ENCODE measurements at places on chromosomes 7 and 10. TPM values are rescaled to one million over a fixed set of nuclear protein-coding genes. Genes with fewer than 3 reads are reported as not detected.

NUTM2E gene
- total RNA-seq, result not detected

CYP26C1 gene
- total RNA-seq, result not detected

EMX2 gene
- not detected for total RNA-seq

CHAT gene
- total RNA-seq, result 2.2 TPM

KCNIP2 gene
- total RNA-seq, result 3.2 TPM

CDHR1 gene
- 0.34 TPM for total RNA-seq

TMEM225B gene
- total RNA-seq, result 1.3 TPM

CTTNBP2 gene
- total RNA-seq, result not detected

LHFPL3 gene
- not detected for total RNA-seq

OR6B1 gene
- total RNA-seq, result not detected

GRCh38 chr7:50305583-50306493 is 1.3 kb downstream of the IKZF1 start:
- no peak for DNase-seq

DNA sequence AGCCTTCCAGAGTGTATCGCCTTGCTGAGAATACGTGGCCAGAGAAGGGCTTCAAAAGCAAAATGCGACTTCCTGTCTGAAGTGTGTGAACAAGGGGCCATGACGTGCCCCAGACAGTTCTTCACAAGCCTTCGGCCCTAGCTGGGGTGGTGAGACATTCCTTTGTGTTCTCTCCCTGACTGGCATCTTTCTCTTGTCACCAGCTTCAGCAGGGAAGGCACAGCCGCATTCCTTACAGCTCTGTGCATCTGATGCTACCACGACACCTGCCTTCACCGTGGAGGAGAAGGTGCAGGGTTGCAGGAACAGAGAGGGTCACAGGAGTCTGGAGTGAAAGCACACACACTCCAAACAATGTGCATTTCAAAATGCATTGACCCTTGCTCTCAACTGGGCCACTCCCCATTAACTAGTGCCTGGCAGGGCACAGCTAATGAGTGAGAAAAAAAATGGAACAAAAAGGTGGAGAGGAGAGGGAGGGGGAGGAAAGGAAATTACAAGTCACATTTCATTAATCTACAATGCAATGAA is 93.4 kb downstream of the GPR26 start:
- no peak for DNase-seq

- DNase-seq, result no peak
Measured at GRCh38 chr7:84191261-84191660, 3.3 kb downstream of the SEMA3A start.

- no peak for DNase-seq
Measured at GRCh38 chr10:91082447-91082846, 138.0 kb upstream of the PCGF5 start.

DNA sequence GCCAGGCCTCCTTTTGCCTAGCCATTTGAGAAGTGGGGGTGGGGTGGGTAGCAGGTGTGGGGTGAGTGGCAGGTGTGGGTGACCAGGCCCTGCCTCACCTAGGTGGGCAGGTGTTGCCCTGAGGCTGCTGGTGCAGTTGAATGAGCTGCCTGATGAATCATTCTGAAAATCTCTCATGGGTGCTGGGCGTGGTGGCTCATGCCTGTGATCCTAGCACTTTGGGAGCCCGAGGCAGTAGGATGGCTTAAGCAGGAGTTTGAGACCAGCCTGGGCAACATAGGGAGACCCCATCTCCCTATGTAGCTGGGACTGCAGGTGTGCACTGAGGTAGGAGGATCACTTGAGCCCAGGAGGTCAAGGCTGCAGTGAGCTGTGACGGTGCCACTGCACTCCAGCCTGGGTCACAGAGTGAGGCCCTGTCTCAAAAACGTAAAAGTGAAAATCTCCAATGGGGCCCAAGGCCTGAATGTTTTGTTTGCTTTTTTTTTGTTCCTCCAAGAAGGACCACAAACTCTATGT is 17.7 kb downstream of the TSPAN14 start:
- DNase-seq, result no peak

- no peak for DNase-seq
Measured at GRCh38 chr7:55517191-55517633, 55.1 kb downstream of the VOPP1 start.

DNA sequence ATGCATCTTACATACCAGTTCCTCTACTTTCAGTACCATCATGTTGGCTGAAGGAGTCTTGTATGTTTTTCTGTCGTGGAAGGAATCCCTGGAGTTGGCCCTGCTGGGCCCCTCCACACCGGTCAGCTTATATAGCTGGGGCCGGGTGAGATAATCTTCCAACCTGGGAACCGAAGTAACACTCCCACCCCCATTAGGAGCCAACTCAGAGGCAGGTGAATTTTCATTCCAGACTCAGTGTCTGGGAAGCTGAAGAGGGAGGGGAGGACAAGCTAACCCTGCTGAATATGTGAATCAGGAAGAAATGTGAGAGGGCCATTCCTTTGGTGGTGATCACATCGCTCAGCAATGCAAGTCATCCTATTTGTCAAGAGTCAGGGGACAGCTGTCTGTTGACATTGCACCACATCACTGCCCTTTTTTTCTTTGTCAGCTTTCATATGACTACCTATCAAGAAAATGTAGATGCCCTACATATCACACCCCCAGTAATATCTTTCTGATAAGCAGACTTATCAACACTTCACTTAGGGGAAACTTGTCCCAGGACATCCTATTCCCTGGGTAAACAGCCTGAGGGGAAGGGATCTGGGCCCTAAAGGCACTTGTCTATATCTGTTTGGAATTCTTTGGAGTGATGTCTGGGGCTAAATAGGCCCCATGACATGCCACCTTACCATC is at the start of gene ANKRD1:
Gene ANKRD1 (minus strand): TSS at position 102 of the 681 bp plus-strand sequence. CDS start 60 bp downstream, at position 42.
- DNase-seq, result no peak

DNA sequence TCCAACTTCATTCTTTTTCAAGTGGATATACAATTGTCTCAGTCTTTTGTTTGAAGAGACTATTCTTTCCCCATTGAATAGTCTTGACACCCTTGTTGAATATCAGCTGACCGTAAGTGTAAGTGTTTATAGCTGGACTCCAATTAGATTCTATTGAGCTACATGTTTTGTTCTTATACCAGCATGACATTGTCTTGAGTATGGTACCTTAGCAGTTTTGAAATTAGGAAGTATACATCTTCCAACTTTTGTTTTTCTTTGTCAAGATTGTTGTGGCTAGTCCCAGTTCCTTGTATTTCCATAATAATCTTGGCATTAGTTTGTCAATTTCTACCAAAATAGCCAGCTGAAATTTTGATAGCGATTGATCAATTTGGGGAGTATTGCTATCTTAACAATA is 56.9 kb downstream of the MYL10 start:
- DNase-seq, result no peak

- no peak for DNase-seq
Measured at GRCh38 chr7:104627516-104627915, 299.1 kb downstream of the LHFPL3 start.

- no peak for DNase-seq
Measured at GRCh38 chr7:132910657-132911056, 171.2 kb downstream of the CHCHD3 start.

- no peak for DNase-seq
Measured at GRCh38 chr10:45383682-45384330, 9.8 kb downstream of the ALOX5 start.

DNA sequence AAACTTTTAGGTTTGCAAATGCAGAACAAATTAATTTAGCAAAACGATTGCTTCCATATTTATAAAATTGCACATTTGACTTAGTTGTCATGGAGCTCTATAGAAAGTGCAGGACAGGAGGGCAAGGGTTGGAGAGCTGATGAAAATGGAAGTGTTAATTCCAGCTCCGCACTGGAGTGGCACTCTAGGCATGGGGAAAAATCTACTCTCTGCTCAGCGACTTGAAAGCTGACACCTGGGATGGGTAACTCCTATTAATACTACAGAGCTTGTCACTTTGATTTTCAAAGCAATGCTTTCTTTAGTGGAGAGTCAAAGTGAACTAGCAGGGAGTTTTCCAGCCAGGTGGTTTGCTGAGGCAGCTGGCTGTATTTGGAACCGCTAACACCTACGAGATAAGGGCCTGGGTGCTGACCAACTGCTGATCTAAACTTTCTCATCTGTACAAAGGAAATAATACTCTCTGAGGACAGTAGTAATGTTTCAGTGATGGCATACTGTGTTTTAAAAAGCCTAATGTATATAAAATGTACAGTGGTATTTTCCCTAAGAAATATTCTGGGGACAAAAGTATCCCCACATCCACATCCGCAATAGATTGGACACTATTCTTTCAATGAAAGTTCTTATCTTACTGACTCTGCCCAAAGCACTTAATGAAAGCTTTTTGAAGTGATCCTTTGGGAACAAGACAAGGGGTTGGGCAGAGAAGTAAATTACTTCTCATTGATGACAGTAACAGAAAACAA is 444.3 kb downstream of the GPAM start:
- DNase-seq, result no peak

DNA sequence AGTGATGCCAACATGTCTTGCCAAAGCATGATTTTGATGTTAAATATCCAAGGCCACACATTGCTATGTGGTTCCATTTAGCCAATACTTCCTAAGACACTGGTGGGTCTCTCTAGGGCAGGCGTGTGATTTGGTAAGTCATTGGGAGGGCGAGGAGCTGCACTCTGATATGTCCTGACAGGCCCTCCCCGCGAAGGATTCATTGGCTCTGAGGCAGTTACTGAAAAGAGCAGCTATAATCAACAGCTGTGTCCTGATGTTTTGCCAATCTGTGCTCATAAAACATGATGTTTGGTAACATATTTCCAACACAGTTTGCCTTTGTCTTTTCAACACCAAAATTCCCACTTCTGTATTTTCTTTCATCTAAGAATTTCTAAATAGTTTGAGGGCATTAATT is 646.7 kb downstream of the PARD3 start:
- DNase-seq, result no peak

- DNase-seq, result no peak
Measured at GRCh38 chr10:92691591-92692079, 1.9 kb downstream of the HHEX start.

GRCh38 chr7:128171342-128171918 is 69.6 kb upstream of the LEP start:
- DNase-seq, result no peak

DNA sequence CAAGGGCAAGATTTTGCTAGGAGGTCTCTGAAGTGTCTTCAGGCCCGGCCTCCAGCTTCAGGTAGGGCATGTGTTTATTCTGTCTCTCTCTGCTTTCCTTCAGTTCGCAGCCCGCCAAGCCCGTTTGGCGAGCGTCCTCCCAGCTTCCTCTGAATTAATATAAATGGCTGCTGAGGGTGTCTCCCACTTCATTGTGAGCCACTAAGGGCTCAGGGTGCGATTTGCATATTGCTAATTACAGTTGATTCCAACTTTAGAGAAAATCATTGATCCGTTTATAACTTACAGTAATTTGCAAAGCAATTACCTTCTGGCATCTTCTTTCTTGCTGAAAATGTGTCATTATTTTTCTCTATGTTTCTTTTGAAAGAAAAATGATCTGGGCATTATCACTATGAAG is 128.3 kb upstream of the SORCS3 start:
- no peak for DNase-seq

- DNase-seq, result no peak
Measured at GRCh38 chr7:140972876-140973829, 41.6 kb downstream of the MRPS33 start.

- DNase-seq, result no peak
Measured at GRCh38 chr7:142803901-142804300, 33.1 kb downstream of the PRSS2 start.

GRCh38 chr10:42638821-42639270 is 476 bp upstream of the ZNF33B start:
- no peak for DNase-seq

GRCh38 chr7:151089893-151090730 is 3.8 kb downstream of the AGAP3 start:
- DNase-seq, result no peak

DNA sequence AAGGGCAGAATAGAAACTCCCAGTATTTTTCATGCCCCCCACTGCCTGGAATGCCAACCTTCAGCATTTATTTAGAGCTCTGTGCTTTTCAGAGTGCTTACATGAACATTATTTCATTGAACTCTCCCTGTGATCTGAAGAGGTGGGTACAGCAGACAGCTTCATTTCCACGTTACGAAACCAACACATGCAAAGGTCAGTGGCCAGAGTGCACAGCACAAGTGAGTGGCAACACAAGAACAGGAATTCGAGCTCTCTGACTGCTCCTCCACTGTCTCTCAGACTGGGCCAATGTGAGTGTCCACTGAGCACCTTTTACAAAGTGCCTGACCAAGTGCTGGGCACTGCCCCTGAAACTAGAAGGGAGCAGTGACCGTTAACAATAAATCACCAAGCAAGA is 162.9 kb downstream of the GLI3 start:
- DNase-seq, result no peak

- no peak for DNase-seq
Measured at GRCh38 chr10:50326757-50327701, 75.7 kb upstream of the ASAH2 start.

DNA sequence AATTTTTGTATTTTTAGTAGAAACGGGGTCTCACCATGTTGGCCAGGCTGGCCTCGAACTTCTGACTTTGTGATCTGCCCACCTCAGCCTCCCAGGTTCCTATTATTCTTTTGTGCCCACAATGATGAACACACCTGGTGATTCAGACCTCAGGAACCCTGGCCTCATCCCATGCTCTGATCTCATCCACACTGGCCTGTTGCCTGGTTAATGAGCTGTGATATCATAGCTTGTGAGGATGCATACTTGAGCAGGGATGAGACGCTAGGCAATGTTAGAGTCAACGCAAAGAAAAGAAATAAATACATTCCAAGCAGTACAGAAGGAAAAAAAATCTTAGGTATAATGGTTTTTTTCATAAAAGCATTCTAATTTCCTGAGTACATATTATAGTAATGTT is 82.4 kb upstream of the RNF32 start:
- no peak for DNase-seq

- no peak for DNase-seq
Measured at GRCh38 chr10:102113956-102114857, 6.0 kb downstream of the LDB1 start.

DNA sequence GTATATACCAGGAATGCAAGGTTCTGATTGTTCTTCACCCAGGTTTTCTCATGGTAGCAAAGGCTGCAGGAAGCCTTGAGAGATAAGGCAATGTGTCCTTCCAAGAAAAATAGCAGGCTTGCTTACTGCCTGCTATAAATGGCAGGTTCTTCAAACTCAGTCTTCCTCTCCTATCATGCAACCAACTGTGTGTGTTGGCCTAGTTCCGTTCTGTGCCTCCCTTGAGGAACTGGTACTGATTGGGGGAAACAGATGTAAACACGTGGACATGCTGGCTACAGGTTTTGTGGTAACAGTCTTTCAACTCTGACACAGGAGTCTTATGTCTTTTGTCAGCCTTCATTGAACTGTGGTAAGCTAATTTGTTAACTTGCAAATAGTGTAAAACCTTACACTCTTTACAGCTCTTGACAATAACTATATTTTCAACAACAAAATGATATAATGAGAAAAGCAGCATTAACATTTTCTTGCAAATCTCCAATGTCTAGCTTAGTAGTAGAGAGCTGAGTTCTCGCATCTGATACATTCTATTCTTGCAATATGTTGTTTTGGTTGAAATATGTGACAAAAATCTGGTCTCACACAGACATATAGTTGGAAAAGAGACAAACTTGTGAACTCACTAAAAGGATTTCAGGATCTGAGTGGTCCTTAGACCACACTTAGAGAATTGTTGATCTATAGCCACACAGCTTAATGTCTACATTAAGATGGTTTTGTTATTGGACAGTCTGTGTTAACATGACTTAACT is 54.7 kb upstream of the LSM8 start:
- DNase-seq, result no peak

GRCh38 chr10:111103196-111103840 is 26.5 kb downstream of the ADRA2A start:
- no peak for DNase-seq
